Skin of body (tissue), 3 donors: ENCODE measurements at places on chromosomes 2 and 18. TPM values are rescaled to one million over a fixed set of nuclear protein-coding genes. Genes with fewer than 3 reads are reported as not detected.

SNED1 gene
- 9.7 TPM for total RNA-seq

GRCh38 chr2:190947711-190948251 is 66.2 kb downstream of the STAT1 start:
- no peak for DNase-seq

RHOB gene
- total RNA-seq = 157 TPM

ALPP gene
- not detected for total RNA-seq

MTA3 gene
- total RNA-seq = 34.3 TPM

DNA sequence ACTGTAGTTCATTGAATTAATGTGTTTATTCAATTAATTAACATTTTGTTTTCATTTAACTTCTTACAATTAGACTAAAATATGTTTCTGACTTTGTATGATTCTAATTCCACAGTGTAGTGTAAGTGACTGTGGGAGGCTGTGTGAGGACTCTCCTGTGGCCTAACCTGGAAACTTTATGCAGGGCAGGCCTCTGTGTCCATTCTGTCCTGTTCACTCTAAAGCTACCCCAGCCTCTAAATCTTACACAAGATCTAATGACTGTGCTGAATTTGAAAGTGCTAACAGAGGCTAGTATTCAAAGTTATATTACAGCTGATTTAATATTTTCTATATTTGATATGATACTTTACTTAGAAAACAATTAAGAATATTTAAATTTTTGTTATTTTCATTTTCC is 270.5 kb upstream of the CDH19 start:
- DNase-seq = no peak

- no peak for DNase-seq
Observed at GRCh38 chr2:239381709-239382134, 19.1 kb downstream of the HDAC4 start.

- DNase-seq = no peak
Observed at GRCh38 chr2:31140151-31140550, 1.9 kb upstream of the GALNT14 start.

DNA sequence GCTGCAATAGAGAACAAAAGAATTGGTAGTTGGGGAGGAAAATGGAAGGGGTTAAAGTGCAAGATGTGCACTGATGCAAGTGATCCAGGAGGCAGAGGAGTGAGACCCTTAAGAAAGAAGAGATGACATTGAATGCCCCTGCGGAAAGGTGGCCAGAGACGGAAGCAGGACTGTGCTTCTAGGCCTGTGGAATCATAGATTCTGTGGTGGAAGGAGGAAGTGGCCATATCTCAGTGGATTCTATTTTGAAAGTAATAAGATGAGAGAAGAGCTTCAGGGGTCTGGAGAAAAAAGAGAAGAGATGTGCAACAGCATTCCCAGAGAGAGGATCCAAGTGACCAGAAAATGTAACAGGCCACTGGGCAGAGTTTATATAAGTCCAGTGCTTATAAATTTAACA is 18.6 kb upstream of the GYPC start:
- no peak for DNase-seq

CACNB4 gene
- 16.3 TPM for total RNA-seq

- no peak for DNase-seq
Observed at GRCh38 chr2:116132833-116133232, 1681.7 kb upstream of the DDX18 start.

AQP12A gene
- total RNA-seq = not detected

ITPRIPL1 gene
- 6.1 TPM for total RNA-seq

CDH2 gene
- 5.4 TPM for total RNA-seq

GRCh38 chr2:217325251-217325650 is 465.4 kb upstream of the TNP1 start:
- DNase-seq = no peak

- DNase-seq = no peak
Observed at GRCh38 chr18:5370332-5370731, 74.8 kb upstream of the ZBTB14 start.

REEP1 gene
- 3.9 TPM for total RNA-seq

IER3IP1 gene
- 24.7 TPM for total RNA-seq

NYAP2 gene
- 0.30 TPM for total RNA-seq

- no peak for DNase-seq
Observed at GRCh38 chr2:203661279-203661908, 45.0 kb upstream of the CD28 start.

DNA sequence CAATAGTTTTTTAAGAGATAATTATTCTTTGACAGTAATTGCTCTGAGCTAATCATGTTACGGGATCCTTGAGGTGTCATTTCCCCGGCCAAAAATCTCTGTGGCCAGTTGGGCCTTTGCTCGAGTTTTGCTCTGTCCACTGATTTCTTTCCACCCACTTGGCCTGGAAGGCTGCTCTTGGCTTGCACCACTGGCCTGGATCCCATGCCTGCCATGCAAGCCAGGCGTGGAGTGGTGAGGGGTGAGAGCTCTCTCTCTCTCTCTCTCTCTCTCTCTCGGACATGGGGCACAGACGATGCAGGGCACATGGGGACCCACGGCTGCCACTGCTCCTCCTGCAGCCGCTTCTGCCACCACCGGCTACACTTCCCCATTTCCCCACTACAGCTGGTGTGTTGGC is 853.0 kb upstream of the GCFC2 start:
- DNase-seq = no peak

PHOSPHO2 gene
- total RNA-seq = 5.9 TPM

DNA sequence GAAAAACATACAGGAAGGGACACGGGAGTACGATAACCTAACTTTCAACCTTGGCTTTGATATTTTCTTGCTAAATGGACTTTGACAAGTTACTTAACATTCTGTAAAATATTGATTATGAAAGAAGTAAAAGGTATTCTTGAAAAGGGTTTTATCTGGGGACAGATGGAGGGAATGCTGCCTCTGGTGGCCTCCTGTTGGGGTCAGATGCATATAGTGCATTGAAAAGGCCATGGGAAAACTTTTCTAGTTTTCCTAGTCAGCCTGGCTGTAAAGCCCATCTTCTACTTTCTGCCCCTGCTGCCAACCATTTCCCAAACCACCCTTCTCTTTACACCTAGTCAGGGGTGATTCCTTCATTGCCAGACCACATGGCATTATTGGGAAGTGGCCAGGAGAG is 22.2 kb upstream of the MSTN start:
- no peak for DNase-seq

ERFE gene
- 0.30 TPM for total RNA-seq

HOXD4 gene
- total RNA-seq = 5.4 TPM

- no peak for DNase-seq
Observed at GRCh38 chr2:137420744-137421143, 543.5 kb upstream of the HNMT start.

GRCh38 chr2:182763311-182763912 is 47.4 kb downstream of the DNAJC10 start:
- no peak for DNase-seq

DNA sequence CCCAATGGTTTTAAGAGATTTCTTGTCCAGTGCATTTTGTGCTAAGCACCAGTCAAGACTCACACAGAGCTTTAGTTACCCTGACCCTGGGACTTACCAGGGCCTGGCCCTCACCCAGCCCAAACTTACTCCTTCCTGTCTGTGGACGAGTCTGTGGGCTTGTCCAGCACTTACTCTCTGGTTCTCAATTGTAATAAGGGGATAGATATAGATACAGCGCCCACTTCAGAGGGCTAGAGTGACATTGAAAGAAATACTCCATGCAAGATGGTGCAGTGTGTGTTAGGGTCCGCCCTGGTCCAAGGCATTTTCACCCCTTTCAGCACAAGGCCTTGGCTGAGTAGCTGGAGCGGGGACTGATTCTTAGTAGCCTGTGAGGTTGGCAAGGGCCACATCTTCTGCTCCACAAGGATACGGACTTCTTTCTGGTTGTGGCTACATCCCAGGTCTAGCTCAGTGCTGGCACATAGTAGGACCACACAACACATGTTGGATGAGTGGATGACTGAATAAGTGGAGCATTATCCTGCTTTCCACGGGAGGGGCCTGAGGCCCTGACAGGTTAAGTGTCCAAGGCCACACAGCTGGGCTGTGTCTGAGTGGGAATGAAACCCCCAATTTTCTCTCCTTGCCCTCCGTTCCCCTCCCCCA is 3.8 kb upstream of the ARID5A start:
- DNase-seq = no peak

GRCh38 chr2:218896501-218897393 is 16.1 kb downstream of the WNT10A start:
- DNase-seq = no peak

- no peak for DNase-seq
Observed at GRCh38 chr2:32136097-32136496, 29.6 kb upstream of the SLC30A6 start.

ST6GAL2 gene
- 5.9 TPM for total RNA-seq

- DNase-seq = no peak
Observed at GRCh38 chr2:201883606-201884369, 77.5 kb downstream of the CDK15 start.

DNA sequence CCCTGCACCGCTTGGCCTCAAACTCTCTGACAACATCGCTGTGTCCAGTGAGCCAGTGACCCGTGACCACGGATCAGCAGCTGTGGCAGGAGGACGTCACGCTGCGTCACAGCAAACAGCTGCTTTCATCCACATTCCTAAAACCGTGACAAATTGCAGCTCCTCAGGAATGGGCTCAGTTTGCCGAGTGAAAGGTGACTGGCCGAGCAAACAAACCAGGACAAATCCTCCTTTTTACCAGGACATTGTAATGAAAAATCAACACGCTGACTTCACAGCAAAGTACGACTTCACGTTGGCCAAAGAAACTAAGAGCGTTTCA is 57.6 kb downstream of the PXDN start:
- no peak for DNase-seq

HOXD10 gene
- 1.8 TPM for total RNA-seq

DNA sequence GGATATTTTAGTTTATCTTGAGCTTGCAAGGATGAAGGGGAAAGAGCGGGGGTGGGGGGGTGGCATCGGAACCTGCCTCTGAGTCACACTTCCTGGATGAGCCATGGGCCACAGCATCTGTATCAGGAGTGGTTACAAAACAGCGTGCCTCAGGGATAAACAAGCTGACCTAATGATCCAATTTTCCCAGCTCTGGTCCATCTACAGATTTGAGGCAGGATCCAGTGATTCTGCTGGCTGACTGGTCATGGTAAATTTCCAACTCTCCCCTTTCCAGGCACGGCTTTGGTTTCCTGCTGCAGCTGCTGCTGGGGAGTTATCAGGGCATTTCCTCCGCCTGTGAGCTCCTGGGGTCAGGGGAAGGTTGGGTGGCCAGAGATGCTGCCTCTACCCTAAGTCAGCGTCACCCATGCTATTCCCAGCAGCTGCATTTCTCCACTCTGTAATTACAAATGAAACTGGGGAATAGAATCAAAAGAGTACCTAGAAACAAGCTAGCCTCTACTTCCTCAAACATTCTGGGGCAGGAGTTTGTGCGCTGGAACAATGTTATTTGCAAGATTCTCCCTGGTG is 4.7 kb upstream of the HPCAL1 start:
- no peak for DNase-seq

DNA sequence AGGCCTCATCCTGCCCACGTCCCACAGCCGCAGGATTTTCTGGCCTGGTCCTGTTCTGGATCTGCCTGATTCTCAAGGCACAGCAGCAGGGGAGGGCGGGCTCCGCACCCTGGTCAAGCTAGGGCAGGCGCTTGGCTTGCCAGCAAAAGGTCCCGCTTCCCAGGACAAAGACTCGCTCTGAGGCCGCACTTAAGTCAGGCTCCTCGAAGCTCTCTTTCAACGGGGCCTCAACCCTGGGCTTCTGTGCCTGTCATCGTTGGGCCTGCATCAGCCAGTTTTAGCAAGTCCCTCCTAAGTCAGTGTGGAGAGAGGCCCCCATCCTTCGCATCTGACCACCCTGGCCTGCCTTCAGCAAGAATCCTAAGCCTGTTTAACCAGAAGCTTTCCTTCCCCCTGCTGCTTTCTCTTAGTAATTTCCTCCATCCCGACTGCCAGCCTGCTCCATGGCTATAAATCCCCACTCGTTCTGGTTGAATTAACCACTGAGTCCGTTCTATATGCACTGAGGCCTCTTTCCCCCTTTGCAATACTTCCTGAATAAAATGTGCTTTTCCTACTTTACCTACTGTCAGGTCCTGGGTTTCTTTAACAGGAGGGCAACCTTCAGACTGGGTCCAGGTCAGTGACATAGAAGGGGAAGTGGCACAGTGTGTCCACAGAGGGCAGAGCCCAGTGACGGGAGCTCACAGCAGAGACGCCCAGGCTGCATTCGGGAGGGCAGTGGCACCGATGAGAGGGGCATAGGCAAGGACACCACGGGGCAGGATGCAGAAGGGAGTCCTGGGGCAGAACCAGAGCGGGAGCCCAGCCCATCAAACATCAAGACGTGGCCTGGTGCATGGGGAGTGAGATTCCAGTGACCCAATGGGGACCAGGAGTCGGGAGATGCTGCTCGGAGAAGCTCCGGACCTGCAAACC is 62.7 kb downstream of the SP110 start:
- no peak for DNase-seq

MYO3B gene
- 5.5 TPM for total RNA-seq

DNA sequence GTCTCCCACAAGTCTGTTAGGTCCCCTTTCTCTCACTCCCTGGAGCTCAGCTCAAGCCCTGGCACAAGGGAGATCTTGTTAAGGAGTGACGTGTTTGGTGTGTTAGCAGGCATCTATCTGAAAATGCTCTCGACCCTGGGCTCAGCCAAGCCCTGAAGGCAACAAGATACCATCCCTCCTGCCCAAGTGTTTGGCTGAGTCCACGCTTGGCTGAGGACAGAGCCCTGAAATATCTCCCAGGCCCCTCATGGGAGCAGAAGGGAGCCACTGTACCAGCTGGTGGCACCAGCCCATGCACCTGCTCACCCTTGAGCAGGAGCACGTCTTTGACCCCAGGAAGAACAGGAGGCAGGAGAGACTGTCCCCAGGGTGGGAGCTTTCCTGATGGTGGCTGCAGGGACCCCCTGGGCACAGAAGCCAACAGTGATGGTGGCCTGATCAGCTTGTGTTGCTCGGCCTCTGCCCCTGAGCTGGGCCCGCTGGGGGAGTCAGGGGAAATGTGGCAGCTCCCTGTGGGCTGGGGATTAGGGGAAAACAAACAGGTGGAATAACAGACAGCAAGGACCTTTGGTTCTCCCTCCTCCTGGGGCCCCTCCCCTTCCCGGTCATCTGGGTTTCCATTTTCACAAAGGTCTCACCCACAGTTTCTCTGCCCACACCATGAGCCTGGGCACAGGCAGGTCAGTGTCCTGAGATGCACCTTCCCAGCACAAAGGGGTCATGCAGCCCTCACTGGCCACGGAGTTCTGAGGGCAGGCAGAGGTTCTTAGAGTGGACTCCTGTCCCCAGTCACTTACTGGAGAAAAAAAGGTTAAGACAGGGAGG is 91.6 kb downstream of the RHOB start:
- DNase-seq = no peak

GRCh38 chr2:111143107-111143842 is 22.6 kb downstream of the BCL2L11 start:
- no peak for DNase-seq

CRYGC gene
- not detected for total RNA-seq

CKAP2L gene
- total RNA-seq = 6.0 TPM

GPR55 gene
- total RNA-seq = not detected

- no peak for DNase-seq
Observed at GRCh38 chr18:80191264-80191663, 56.0 kb downstream of the PARD6G start.

CD8B2 gene
- 0.10 TPM for total RNA-seq
